ENCODE measurements at places on chromosomes 13 and 19.

GRCh38 chr13:44818428-44818827 lies 170.8 kb downstream of the NUFIP1 start:
- DNase-seq = peak; percentile 41

DNA sequence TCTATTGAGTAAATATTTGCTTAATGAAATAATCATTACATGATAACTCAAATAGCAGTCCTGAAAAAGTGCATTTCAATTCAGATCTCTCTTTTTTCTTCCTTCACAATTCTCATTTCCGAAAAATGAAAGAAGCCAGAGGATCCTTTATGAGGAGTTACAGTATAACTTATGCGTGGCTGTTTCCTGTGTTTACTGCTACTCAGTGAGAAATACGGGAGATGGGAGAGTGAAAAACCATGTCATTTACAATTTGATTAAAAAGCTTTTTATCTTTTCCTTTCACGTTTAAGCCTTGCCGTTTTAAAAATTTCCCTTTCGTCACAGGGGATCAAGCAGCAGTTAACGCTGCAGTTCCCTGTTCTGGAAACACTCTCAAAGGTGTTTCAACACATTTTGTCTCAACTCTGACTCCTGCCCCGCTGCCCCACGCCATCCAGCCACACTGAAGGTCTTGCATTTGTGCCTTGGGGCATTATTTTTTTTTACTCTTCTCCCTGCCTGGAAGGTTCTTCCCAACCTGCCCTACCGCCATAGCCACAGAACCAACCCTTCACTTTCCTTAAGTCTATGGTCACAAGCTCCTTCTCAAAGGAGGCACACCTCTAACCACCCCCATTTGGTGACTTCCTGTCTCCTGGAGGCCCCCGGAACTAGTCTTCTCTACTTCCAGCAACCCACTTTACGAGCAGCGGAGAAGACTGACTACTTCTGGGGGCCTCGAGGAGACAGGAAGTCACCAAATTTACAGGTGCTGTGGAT lies 17.0 kb downstream of the KL start:
- DNase-seq = no peak

- peak; percentile 84 for DNase-seq
Observed at GRCh38 chr19:41882568-41883462, at the start of gene ARHGEF1. Gene ARHGEF1 (plus strand): TSS chr19:41883184. CDS start chr19:41888083, 4,899 bp downstream.

GRCh38 chr13:78147905-78148304 lies 229.3 kb upstream of the EDNRB start:
- no peak for DNase-seq

GRCh38 chr13:25945596-25945995 lies 106.2 kb downstream of the SHISA2 start:
- DNase-seq = no peak

- peak; percentile 96 for DNase-seq
Observed at GRCh38 chr19:50922317-50922853, 11.2 kb upstream of the KLK4 start.

DNA sequence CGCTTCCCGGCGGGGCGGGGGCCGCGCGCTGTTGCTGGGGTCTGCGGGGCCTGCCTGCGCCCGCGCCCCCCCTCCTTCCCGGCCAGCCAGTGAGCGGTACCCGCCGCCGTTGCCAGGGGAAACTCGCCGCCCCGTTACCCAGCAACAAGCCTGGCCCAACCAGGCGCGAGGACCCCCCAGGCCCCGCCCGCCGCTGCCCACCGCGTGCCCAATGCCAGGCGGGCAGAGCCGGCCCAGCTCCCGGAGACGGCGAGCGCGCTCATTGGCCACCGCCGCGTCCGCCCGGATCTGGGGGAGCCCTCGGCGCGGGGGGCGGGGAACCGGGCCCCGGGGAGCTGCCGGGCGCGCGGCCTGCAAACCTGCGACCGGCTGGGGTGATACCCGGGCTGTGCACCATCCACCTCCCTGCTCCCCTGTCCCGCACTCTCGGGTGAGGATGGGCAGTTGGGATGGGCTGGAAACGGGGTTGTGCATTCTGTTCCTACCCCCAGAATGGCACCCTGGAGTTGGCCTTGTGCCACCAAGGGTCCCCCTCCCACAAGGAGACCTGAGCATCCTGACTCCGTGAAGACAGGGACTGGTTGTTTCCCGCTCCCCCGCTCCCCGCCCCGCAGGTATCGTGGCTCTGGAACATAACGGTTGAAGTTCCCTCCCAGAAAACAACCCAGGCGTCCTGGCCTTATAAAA lies 8.8 kb upstream of the BBC3 start:
- peak; percentile 90 for DNase-seq

- no peak for DNase-seq
Observed at GRCh38 chr13:106143392-106143791, 392.1 kb downstream of the EFNB2 start.

DNA sequence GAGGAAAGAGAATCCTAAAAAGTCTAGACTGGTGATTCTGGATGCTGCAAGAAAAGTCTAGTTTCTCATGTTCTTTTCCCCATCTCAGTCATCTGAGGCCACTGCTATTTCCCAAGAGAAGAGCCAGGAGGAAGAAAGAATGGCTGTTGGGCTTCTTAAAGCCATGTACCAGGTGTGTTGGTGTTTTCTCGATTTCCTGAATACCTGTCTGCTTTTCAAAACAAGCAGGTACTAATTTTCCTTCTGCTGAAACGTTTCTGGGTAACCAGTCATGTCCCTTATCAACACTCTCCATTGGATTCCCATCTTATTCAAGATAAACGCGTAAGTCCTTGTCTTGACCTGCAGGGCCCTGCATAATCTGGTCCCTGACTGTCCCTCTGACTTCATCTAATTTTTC lies 1.1 kb downstream of the ZNF570 start:
- DNase-seq = no peak

- DNase-seq = no peak
Observed at GRCh38 chr19:44746946-44747738, 1.4 kb upstream of the BCL3 start.

DNA sequence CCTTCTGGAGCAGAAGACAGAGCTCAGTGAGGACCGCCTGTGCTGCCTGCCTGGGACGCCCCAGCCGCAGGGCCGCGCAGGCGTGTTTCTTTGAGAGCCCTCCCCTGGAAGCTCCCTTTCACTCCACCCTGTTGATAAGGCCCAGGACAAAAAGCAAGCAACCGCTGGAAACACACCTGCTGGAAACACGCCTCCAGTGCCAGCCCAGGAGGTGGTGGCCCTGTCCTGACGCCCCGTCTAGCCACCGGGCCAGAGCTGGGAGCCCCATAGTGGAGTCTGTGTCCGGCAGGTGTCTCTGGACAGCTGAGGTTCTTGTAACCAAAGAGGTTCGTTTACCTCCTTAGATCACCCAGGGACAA lies 173.8 kb downstream of the KATNAL1 start:
- DNase-seq = no peak

DNA sequence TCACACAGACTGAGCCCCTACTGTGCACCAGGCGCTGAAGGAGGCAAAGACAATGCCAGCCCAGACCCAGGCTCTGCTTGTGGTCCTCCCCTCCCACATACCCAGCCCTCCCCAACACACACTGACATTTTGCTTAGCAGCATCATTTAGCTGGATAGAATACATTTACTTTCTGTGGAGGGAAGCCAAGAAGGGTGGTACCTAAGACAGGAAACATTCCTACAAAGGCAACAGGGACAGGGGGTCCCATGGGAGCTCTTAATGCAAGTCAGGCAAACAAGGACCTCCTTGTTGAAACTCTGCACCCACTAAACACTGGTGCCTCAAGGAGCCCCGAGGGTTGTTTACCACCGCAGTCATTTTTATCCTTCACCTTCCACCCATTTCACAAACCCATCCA lies 77.0 kb upstream of the ZNF507 start:
- no peak for DNase-seq

DNA sequence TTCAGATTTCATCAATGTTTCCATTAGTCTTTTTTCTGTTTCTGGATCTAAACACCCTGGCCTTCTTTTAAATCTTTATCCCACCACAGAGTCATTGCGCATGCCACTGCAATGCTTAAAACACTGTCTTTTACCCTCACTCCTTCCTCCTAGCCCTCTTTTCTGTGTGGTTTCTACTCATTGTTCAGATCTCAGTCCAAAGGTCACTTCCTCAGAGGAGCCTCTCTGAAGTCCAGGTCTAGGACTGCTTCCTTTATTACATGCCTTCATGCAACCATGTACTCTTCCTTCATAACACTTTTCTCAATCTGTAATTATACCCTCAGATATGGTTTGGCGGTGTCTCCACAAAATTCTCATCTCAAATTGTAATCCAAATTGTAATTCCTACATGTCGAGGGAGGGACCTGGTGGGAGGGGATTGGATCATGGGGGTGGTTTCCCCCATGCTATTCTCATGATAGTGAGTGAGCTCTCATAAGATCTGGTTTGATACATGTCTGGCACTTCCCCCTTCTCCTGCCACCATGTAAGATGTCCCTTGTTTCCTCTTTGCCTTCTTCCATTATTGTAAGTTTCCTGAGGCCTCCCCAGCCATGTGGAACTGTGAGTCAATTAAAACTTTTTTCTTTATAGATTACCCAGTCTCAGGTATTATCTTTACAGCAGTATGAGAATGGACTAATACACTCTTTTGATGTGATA lies 808.9 kb downstream of the DIAPH3 start:
- no peak for DNase-seq

- no peak for DNase-seq
Observed at GRCh38 chr13:38394777-38395496, 45.3 kb downstream of the UFM1 start.

DNA sequence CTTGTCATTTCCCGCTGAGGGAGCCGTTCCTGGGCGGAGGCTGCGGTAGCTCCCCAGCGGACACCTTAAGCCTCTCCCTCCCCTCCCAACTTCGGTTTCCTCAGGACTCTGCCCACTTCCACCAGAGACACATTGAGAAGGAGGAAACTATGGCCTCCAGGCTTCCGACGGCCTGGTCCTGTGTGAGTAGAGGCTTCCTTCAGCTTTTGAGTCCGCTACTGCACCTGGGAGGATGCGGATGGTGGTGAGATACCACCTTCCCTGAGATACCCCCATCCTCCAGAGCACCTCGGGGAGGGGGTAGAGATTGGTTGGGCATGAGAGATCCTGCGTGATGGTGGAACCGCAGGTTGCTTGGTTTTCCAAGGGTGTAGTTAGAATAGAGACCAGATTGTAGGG lies 955 bp downstream of the ZNF274 start:
- no peak for DNase-seq

GRCh38 chr13:72317346-72318109 lies 409.9 kb downstream of the MZT1 start:
- no peak for DNase-seq

- no peak for DNase-seq
Observed at GRCh38 chr13:49874430-49874829, 61.7 kb downstream of the SPRYD7 start.

DNA sequence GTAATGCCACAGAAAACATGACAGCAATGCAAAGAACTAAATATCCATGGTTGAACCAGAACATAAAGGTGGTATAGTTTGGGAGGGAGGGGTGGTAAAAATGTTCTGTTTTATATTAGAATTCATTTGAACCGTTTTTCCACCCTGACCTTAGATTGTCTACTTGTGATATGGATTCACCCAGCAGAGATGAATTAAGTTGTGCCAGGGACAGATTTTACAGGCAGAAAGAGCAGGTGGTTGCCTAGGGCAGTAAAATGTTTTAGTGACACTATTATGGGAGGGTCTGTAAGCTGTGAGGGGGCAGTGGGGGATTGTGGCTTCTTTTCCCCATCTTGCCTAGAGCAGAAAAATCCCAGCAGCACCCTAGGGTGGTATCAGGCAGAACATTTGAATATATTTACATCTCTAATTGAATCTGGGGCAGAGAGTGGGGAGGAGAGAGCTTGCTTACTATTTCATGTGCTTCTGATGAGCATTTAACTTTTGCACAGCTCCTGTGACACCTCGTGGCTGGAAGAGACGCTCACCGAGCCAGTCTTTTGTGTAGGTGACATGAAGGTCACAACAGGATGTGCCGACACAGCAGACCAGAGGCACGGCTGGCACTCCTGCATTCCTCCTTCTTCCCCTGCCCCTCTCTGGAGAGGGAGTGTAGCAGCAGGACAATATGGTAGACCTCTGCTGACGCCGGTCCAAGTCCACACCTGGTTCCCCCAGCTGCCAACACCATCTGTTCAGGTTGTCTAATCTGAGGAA lies 452.3 kb downstream of the IRS2 start:
- DNase-seq = peak; percentile 45

DNA sequence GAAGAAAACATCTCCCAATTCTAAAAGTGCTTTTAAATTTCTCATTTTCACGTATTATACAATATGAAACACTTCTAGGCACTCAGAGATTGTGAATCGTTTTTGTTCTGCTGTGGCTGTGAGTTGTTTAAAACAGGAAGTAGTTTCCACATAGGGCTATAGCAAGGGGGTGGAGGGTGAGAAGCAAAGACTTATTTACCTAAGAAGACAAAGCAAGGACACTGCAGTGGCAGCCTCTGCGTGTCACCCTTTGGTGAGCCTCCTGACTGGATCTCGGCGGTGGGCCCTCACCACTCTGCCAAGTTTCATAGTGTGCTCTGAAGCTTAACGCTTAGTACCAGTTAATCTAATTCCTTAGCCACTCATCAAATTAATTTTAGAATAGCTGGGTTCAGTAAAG lies 56.8 kb downstream of the TNFSF13B start:
- DNase-seq = peak; percentile 52

GRCh38 chr13:102870677-102871415 lies 25.0 kb downstream of the ERCC5 start:
- DNase-seq = peak; percentile 85

- DNase-seq = no peak
Observed at GRCh38 chr19:9054207-9054606, 32.7 kb upstream of the OR1M1 start.

DNA sequence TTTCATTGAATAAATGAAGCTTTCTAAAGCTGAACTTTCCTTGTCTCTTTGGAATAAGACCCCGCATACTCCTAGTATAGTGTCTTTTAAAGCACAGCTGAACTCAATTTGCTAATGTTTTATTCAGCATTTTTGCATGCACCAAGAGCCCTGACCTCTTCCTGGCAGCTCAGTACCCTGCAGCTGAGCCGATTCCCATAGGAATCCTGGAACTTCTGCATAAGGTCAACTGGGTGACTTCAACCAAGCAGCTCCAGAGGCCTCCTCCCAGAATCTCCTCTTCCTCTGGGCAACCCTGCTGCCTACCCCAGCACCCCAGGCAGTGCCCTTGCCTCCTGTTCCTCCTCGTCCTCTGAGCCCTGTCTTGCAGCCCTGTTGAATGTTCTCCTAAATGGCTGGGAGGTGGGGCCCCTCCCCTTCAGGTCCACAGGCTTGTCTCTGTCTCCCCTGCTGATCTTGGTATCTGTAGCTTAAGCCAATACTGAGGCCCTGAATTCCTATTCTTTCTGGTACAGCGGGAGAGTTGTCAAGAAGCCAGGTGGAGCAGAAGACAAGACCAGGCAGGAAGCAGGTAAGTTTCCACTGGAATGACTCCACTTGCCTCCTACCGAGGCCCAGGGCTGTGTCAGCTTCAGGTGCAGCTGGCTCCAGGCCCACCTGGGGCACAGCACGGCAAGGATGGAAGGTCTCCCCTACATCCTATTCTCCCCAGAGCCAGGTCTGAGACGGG lies 23.6 kb upstream of the CCDC124 start:
- no peak for DNase-seq

- no peak for DNase-seq
Observed at GRCh38 chr13:85521657-85522056, 277.6 kb downstream of the SLITRK6 start.
